Fibroblast of skin of left quadriceps (primary cell): ENCODE measurements at places on chromosomes 16 and 17.

DNA sequence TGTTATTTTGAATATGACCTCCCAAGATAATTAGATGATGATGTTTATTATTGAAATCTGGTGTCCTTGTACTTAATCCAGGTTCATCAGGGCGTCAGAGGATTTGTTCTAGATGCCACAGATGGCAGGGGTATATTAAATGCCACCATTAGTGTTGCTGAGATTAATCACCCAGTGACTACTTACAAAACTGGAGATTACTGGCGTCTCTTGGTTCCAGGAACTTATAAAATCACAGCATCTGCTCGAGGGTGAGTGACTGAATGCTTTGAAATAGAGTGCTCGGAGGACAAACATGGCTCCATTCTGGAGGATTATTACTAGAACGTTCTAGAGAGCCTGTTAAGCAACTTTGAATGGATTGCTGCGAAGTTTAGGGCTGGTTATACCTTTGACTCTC lies 33.5 kb upstream of the GOSR1 start:
- no peak for DNase-seq

- no peak for DNase-seq
These were observed 3.1 kb upstream of the TNFSF13 start for GRCh38 chr17:7555320-7555948.

GRCh38 chr17:44235583-44235936 lies 16.1 kb upstream of the UBTF start:
- DNase-seq = no peak

- peak; percentile 99 for DNase-seq
These were observed 14.4 kb upstream of the FAAP100 start for GRCh38 chr17:81566461-81567126.

DNA sequence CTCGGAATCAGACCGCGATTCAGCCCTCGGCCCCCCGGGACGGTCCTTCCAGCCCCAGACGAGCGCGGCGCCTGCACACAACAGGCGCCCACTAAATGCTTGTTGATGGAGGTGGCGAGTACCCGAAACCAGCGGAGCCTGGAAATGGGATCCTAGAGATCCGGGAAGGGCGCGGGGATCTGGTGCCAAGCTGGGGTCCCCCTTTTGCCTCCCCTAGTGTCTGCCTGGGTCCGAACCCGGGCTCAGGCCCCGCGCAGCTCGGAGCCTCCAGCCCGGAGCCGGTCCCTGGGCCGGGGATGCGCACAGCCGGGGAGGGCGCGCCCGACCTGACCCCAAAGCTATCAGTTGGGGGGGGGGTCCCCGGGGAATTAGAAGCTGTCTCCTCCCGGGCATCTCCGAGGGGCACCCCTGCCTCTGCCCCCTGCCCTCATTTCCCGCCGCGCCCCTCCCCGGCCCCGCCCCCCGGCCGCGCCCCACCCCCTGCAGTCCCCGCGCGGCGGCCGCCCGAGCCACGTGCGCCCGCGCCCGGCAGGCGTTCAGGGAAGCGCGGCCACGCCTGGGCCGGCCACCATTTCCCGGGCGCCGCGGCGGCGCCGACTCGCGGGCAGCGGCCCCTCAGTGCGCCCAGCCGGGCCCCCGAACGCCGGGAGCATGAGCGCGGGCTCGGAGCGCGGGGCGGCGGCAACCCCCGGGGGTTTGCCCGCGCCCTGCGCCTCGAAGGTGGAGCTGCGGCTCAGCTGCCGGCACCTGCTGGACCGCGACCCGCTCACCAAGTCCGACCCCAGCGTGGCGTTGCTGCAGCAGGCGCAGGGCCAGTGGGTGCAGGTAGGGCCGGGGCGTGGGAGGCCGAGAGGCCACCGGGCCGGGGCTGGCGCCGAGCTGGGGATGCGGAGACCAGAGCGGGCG lies at the start of gene CPNE7:
Gene CPNE7, plus strand, starts transcription at position 512 of the 906 bp plus-strand sequence. Its CDS starts 140 bp downstream, at position 652.
- DNase-seq = no peak

- DNase-seq = peak; percentile 71
These were observed 5.4 kb downstream of the ATPAF2 start for GRCh38 chr17:18033442-18034099.

- no peak for DNase-seq
These were observed 39.2 kb upstream of the ABCC12 start for GRCh38 chr16:48194828-48195556.

DNA sequence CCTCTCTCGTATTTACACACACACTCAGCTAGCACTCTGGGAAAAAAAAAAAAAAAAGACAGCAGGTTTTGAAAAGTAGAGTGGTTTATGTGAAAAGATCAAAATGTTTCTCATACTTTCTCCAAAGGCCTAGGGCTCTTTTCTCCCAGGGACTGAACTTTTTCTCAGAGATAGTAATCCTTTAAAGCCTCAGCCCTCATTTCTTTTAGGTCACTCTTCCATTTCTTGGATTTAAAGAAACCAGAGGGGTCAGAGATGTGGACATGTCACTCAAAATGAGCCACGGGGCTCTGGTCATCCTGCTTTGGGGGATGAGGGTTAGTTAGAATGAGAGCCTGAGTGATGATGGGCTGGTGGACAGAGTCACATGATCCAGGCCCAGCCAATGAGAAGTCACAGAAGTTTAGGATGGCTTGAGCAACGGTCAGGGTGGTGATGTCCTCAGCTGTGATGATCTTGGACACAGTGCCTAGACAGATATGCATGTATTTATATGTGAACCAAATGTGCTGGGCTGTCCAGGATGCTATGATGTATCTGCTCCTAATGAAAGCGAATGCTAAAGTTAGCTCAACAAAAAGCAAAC lies 33.7 kb upstream of the AXIN2 start:
- no peak for DNase-seq

- DNase-seq = no peak
These were observed 67.4 kb downstream of the MED13 start for GRCh38 chr17:61997664-61998063.

- no peak for DNase-seq
These were observed 5.1 kb downstream of the ATP2A1 start for GRCh38 chr16:28883221-28883996.

- DNase-seq = peak; percentile 22
These were observed at the start of gene HAS3 for GRCh38 chr16:69105501-69106361. TSS of gene HAS3 (plus strand) at chr16:69105653. CDS start at chr16:69109396, 3,743 bp downstream.

GRCh38 chr17:29155227-29155965 lies 24.8 kb downstream of the MYO18A start:
- DNase-seq = no peak

DNA sequence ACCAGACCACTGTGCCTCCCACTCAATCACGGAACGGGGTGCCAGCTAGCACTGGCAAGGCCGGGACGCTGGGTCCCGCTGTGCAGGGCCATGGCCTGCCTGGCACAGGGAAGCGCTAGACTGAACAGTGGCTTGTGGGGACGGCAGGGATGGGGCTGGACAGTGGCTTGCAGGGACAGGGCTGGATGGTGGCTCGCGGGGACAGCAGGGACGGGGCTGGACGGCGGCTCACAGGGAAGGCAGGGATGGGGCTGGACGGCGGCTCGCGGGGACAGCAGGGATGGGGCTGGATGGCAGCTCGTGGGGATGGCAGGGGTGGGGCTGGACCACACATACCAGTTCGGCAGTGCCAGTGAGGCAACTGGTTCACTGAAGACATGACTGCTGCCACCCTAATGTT lies 32.6 kb downstream of the LMF1 start:
- no peak for DNase-seq

- DNase-seq = no peak
These were observed 19.3 kb downstream of the SOCS1 start for GRCh38 chr16:11236461-11237254.

GRCh38 chr17:35116845-35117244 lies 2.8 kb downstream of the RAD51D start:
- DNase-seq = no peak

DNA sequence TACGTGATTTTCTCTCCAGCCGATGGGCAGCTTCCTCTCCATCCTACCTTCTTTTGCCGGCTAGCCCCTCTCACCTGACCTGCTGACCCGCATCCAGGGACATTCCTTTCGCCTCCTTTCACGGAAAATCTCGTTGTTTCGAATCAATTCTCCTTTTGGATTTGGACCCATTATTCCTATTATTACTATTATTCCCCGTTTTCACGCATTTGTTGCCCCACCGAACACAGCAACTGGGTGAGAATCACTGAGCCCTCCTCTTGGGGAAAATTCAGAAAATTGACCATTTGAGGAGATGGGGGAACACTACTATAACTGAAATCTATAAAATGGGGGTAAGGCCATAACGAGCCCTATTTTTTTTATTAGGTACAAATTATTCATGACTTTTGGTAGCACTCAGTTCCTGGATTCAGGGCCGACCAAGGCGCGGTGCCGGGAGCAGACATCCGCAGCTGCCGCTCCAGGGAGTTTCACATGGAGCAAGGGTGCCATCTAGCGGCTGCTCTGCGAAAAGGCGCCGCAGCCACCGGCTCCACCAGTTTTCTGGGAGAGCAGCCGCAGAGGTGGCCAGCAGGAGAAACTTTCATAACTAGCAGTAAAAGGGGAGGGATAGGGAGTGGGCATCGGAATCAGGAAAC lies 3.3 kb upstream of the HOXB8 start:
- DNase-seq = no peak

GRCh38 chr17:3475251-3475685 lies 529 bp upstream of the ASPA start:
- DNase-seq = no peak

GRCh38 chr17:80826955-80827645 lies 164.5 kb upstream of the CHMP6 start:
- peak; percentile 81 for DNase-seq
